Testis (tissue), 5 donors: ENCODE measurements at places on chromosomes 5 and 9.

DNA sequence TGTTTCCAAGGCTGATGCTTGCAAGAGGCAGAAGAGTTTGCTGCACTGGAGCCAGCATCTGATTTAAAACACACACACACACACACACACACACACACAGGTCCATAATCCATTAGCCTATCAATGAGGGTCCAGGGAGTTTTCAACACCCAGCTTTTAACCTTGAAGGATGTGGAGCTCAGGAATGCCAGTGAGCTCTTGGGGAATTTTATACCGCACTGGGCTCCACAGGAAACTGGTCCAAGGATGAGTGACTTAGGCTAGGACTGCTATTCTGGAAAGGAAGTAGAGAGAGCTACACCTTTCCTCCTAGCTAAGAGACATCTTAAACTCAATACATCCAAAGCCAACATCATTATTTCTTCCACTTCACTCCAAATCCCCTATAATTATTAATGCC, 942 bp upstream of the NRG2 start:
- DNase-seq = no peak

DNA sequence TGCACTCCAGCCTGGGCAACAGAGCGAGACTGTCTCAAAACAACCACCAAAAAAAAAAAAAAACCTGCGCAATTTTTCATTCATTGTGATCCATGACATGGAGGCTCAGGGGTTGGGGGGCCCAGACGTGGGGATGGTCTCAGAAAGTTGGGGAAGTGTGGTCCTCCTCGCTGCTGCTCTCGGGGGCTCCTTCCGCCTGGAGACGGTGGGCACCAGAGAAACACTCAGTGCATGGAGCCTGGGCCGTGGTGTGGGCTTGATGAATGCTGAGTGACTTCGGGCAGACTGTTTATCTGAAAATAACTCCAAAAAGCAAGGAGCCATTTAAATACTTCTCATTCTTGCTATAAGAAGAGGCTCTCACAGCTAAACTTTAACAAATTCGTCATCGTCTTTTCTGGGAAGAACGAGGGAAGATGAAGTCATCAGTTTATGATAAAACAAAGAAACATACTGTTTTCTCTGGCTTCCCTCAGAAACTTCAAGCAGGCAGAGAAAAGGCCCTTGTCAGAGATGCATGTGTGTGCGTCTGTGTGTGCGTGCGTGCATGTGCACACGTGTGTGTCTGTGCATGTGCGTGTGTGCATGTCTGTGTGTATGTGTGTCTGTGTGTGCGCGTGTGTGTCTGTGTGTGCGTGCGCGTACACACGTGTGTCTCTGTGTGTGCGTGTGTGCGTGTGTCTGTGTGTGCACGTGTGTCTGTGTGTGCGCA, 35.0 kb downstream of the RASGEF1C start:
- no peak for DNase-seq

DNA sequence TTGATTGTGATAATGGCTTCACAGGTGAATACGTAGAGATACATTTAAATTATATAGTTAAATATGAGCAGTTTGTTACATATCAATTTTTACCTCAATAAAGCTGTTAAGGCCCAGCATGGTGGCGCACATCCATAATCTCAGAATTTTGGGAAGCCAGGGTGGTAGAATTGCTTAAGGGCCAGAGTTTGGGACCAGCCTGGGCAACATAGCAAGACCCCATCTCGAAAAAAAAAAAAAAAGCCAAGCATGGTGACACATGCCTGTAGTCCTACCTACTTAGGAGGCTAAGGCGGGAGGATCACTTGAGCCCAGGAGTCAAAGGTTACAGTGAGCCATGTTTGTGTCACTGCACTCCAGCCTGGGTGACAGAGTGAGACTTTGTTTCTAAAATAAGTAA, 138.7 kb upstream of the TMEM161B start:
- DNase-seq = no peak

DNA sequence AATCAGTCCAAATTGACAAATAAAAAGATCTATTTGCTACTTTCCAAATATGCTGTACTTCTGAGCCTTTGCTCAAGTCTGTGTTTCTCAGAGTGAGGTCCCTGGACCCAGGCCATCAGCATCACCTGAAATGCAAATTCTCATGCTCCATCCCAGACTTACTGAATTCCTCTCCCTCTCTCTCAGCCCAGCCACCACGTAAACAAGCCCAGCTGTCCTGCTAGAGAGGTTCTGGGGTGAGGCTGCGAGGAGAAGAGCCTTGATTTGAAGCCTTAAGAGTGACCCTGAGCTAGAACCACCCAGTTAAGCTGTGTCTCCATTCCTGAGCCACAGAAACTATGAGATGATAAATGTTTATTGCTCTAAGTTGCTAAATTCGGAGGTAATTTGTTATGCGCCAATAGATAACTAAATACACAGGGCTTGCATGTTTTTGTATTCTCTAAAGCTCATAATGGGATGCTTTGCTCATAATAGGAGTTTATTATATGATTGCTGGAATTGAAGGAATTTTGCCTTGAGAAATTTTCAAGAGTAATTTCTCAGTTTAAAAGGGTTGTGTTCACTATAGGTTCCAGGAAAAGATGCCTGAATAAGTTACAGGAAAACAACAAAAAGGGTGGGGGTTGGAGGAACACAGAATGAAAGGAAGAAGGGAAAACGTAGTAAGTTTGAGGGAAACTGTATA, 98.9 kb upstream of the SPATA31D4 start:
- DNase-seq = peak; percentile 52

- no peak for DNase-seq
These were observed 32.6 kb downstream of the ROR2 start for GRCh38 chr9:91917436-91917835.

- no peak for DNase-seq
These were observed 21.1 kb upstream of the GAS1 start for GRCh38 chr9:86968258-86968920.

DNA sequence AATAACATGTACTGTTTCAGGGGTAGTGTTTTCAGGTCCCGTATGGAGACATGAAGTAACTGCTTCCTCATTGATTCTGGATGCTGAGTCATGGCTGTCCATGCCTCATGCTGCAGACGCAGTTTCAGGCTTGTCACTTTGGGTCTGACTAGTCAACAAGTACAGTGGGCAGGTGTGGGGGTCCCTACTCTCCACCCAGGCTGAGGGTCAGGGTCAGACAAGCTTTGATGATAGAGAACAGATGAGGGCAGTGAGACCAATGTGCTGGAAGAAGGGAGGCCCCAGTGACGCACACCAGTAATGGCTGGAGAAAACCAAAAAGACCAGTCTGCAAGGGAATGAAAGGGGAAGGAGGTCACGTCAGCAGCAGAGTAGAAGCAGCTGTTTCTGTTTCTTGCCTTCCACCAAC, 80.0 kb upstream of the NFIL3 start:
- no peak for DNase-seq

DNA sequence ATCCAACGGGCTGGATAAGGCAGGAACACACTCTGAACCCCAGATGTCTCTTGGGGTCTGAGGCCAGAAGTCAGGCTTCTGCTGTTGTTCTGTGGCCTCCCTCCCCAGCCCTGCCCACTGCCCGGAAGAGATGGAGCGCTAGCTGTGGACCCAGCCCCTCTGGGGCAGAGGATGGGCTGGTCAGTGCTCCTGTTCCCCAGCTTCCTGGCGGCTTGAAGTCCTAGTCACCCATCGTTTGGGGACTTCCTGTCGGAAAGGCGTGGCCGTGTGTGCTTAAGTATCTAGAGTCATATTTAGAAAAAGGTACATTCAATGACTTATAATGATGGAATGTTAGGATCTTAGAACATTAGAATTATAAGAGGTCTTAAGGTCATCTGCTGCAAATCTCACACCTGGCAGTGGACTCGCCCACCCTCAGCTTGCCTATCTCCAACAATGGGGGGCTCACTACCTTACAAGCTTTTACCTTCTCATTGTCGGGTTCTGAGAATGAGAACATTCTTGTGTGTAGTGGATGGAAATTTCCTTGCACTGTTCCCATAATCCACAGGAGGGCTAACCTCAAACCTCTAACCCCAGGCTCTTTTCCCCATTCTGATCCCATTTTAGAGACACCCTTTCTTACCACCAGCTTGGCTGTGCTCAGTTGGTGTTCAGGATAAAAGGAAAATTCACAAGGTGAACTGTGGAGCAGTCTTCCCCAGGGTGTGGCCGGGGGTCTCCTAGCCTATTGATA, 13.4 kb upstream of the AIF1L start:
- no peak for DNase-seq

- peak; percentile 21 for DNase-seq
These were observed 30.4 kb downstream of the AMBP start for GRCh38 chr9:114047717-114048116.

GRCh38 chr9:123589361-123590239, 233.6 kb downstream of the CRB2 start:
- no peak for DNase-seq

DNA sequence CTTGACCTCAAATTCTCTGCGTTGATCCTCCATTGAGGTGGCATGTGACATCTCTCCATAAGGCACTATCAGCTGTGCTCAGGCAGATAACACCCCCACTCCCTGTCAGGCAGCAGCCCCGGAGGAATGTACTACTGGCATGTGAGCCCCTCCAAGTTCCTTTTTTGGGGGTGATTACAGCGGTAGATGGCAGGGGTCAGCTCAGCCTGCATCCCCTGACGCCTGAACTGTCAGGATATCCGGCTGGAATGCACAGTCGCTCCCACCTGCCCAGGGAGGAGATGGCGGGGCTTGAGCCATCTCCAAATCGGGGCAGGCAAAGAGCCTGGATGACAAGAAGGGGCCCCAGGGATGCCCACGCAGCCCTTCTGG, 40.8 kb downstream of the FAM78A start:
- no peak for DNase-seq

DNA sequence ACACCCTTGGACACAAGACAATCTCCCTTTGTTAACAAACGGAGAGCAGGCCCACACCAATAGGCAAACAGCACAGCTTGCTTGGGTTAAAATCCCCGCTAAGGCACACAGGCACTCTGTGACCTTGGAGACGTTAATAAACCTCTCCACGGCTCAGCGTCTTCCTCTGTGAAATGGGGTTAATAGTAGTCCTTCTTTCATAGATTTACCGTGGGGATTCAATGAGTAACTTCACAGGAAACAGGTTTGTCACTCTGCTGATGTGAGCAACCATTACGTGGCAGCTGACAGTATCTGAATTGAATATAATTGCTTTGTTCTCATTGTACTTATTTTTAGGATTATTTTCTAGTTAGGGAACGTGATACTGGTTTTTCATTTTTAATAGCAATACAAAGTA, 65.2 kb upstream of the ADRA1B start:
- no peak for DNase-seq
